ENCODE measurements at places on chromosomes 2 and 18.

GRCh38 chr2:48328159-48328809 is 201.7 kb upstream of the STON1 start:
- no peak for DNase-seq

DNA sequence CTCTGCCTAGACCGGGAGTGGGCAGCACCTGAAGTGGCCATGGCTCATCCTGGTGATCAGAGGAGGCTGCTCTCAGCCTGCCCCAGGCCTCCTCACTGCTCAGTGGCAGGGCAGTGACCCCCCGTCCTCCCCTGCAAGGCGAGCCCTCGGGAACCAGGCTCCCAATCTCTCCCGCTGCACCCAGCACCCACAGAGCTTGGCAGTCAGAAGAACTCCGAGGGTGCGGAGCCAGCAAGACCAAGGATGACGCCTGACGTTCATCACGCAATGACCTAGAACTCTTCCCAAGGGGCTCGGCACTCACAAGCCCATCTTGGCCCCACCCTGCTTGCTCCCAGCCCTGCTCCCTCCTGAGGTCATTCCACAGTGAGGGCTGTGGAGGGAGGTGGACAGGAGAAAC is 189.8 kb upstream of the SALL3 start:
- DNase-seq: no peak

DNA sequence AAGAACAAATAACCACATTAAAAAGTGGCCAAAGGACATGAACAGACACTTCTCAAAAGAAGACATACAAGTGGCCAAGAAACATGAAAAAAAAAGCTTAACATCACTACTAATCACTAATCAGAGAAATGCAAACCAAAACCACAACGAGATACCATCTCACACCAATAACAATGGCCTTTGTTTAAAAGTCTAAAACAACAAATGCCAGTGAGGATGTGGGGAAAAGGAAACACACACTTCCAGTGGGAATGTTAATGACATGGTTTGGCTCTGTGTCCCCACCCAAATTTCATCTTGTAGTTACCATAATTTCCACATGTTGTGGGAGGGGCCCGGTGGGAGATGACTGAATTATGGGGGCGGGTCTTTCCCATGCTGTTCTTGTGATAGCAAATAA is 147.1 kb downstream of the GALNT1 start:
- no peak for DNase-seq

- DNase-seq: no peak
Measured at GRCh38 chr18:61470031-61470674, 136.9 kb downstream of the CDH20 start.

DNA sequence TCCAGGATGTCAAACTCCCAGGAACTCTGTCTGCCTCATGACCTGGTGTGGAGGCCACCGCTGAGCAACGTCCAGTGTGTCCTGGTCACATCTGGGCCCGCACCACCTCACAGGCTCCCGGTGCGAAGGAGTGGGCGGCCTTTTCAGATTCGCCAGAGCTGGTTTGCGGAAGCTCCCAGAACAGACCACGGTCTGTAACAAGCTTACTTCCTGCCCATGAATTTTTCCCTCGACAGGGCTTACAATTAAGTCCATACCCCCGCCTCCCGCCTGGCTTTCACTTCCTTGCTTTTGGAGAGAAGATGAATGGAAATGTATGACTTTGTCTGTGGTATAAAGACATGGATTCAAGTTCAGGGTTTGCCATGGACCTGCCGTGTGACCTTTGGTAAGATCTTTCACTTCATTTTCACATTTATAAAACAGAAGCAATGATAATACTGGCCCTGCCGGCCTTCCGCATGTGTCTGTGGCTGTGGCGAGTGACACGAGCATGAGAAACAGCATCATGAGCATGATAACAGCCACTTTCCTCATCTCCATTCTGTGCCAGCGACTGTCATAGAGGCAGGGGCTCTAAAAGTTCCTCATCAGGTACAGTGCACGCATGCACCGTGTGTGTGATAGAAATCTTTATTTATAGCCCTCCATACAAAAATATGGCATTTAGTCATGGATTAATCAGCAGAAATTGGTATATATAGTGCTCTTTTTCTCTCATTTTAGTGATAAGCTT is 31.0 kb upstream of the KCNF1 start:
- DNase-seq: no peak

DNA sequence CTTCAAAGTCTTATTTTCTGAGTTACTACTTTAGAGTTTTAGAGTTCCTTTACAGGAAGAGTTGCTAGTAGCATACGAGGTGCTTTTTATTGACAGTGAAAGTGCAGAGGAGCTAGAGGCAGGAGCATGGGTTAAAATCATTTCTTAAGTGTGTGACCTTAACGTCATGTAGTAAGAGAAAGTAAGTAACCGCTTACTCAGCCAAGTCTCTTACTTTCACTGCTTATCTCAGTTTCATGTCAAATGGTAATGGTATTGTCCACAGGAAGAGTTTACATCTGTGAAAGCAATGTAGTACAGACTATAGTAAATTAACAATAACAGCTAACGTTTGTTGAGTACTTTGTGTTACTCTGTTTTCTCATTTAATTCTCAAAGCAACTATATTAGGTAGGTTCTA is 12.6 kb downstream of the NDUFAF7 start:
- no peak for DNase-seq

Measured in Ammon's horn (tissue), 1 donor.